C1 segment of cervical spinal cord (tissue), 14 donors: ENCODE measurements at places on chromosomes 2 and 18.

GRCh38 chr18:2910261-2910660, 63.5 kb downstream of the EMILIN2 start:
- DNase-seq = no peak

- DNase-seq = no peak
Observed at GRCh38 chr18:79523206-79523735, 127.5 kb downstream of the NFATC1 start.

DNA sequence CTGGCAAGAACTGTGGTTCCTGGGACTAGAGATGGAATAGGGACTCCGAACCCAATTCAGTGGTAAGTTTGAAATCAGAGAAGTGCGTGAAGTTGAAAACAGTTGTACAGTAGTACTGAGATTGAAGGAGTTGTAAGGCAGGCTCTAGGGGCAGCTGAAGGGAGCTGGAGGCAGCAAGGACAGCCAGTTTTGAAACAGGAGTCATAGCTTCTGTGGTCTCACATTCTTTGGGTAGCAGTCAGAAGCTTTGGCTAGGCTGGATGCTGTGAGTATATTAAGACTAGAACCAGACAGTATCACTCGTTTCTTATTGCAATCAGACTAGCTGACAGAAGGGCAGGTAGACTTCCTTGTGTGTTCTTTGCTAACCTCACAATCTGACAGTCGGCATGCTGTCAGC, 64.5 kb upstream of the ADAM23 start:
- no peak for DNase-seq

DNA sequence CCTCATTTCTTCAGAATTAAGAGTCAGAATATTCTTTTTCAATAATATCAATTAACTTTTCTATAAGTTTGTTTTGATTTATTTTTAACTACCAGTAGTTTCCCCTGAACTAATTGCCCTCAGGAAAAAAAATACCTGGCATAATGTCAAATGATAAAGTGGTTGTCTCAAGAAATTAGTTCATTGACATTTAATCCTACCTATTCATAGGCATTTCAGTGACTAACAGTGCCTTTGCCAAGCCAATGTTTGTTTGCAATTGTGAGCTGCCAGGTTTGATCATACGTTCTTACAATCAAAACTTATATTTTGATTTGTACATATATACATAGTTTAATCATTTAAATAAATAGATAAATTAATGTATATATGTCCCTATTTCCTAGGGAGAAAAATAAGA, 267.3 kb upstream of the MC4R start:
- no peak for DNase-seq

GRCh38 chr2:209472112-209472832, 48.4 kb downstream of the MAP2 start:
- no peak for DNase-seq

- no peak for DNase-seq
Observed at GRCh38 chr2:85504778-85505261, 34.1 kb upstream of the MAT2A start.

DNA sequence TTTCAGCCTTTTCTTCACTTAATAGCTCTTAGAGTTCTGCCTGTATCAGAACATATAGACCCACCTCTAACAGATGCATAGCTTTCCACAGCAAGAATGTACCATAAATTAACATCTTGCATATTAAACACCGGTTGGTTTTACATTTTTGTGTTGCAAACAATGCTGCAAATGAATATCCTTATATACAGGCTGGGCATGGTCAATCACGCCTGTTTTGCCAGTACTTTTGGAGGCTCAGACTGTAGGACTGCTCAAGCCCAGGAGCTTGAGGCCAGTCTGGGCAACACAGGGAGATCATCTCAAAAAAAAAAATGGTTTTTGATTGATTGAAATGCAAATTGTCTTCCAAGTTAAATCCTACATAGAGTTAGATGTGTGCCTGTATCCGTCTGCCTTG, 1.5 kb upstream of the LCT start:
- DNase-seq = no peak

- DNase-seq = no peak
Observed at GRCh38 chr2:215982465-215982875, 30.9 kb downstream of the MREG start.

GRCh38 chr18:37419315-37419714, 146.3 kb downstream of the CELF4 start:
- no peak for DNase-seq

DNA sequence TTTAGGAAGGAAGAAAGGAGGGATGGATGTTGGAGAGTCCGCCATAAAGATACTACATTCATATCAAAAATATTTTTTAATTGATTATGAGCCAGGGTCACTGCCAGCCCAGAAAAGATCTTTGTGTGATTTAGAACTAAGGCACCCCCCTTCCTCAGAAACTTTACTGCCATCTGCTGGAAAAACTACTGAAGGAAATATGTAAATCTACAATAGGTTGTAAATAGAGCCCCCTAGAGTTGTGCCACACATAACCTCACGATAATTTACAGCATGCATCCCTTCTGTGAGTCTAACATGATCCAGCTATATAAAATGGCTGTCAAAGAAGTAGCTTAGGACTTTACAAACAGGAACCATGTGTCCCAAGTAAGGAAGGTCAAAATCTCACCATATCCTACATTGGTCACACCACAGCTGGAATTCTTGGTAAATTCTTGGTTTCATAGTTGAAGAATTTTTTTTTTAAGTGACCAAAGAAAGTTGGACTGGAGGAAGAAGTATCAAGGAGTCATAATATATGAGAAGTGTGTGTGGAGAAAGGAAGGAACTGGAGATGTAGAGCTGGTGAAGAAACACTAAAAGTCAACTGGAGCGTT, 152.5 kb downstream of the CYP26B1 start:
- no peak for DNase-seq

DNA sequence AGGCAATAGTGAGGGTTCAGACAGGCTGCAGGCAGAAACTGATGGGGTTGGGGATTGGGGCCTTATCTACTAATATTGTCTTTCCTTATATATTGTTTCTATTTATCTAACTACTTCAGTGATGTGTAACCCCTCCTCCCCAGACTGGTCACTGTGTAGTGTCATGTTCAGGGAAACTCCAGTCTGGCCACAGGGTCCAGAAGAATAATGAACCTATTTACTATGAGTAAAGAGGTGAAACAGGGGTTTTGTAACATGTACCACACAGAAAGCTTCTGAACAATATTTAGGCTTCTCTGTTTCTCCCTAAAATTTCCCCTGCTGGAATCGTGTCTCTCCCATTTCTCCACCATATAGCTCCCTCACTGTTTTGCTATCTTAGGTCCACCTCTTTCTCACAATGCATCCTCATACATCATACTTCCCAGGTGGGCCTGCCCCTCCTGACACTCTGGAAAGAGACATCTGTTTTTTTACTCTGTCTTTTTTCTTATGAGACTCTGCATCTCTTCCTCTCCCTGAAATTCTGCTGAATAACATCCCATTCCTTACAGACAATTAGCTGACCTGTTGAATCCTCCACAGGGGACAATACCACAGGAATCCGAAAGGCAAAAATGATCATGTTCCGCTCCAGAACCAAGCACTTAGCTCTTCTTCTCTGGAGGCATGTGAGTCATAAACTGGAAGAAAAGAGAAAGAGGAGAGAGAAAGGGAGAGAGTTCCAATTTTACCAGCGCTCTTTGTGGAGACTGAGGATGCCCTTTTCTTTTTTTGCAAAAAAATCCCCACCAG, 154.8 kb downstream of the ZEB2 start:
- no peak for DNase-seq

GRCh38 chr2:28683100-28683706, 68.4 kb upstream of the PPP1CB start:
- no peak for DNase-seq

DNA sequence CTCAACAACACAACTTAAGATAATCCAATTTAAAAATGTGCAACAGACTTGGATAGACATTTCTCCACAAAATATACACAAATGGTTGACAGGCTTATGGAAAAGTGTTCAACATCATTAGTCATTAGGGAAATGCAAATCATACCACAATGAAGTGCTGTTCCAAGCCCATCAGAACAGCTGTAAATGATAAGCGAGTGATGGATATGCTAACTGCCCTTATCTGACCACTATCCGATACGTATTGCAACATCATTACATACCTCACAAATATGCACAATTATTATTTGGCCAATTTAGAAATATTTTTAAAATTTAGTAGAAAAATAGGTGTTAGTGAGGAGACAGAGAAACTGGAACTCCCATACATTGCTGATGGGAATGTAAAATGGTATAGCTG, 62.2 kb downstream of the PPP4R1 start:
- DNase-seq = no peak

GRCh38 chr2:178514664-178515063, 34.4 kb downstream of the PLEKHA3 start:
- DNase-seq = no peak

DNA sequence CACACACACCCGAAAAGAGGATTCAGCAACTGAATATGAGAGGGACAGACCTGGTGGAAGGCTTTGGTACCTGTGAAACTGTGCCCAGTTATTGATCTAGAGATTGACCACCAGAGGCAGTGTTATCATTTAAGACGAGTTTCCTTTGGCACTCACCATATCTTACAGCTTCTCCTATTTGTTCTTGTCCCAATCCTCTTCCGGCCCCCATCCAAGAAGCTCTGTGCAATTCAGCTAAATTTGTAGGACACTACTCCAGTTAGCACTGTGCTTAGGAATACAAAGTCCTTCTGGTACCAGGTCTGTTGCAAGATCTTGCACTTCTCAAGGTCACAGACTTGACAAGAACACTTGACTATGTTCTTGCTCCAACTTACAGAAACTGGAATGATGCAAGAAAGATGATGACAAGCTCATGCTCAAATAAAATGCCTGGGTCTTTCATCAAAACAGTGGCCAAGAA, 177.7 kb downstream of the TMEM247 start:
- DNase-seq = no peak

DNA sequence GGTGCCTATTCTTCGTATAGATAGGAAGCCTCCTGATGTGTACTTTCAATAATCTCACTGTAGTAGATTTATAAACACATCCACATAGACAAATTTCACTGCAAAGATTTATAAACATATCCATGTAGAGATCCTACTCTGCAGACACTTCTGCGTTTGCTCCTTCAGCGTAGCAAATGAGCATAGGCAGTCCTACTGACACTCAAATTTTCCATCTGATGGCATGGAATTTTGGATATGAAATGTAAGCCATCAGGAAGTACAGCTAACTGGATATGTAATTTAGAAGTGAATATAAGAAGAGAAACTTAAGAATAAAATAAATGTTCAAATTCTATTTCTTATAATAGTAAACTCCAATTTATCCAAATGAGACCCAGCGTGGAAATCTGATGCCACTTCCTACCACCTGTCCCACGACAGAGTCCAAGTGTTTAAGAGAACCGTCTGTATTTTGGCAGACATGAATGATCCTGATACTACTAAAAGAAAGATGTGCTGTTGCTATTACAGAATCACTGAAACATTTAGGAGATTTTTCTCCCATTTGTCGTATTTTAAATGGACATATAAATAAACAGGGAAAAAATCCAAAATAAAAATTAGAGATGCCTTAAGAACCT, 86.0 kb downstream of the DTNA start:
- no peak for DNase-seq

GRCh38 chr2:152319822-152320570, 15.0 kb upstream of the FMNL2 start:
- no peak for DNase-seq

DNA sequence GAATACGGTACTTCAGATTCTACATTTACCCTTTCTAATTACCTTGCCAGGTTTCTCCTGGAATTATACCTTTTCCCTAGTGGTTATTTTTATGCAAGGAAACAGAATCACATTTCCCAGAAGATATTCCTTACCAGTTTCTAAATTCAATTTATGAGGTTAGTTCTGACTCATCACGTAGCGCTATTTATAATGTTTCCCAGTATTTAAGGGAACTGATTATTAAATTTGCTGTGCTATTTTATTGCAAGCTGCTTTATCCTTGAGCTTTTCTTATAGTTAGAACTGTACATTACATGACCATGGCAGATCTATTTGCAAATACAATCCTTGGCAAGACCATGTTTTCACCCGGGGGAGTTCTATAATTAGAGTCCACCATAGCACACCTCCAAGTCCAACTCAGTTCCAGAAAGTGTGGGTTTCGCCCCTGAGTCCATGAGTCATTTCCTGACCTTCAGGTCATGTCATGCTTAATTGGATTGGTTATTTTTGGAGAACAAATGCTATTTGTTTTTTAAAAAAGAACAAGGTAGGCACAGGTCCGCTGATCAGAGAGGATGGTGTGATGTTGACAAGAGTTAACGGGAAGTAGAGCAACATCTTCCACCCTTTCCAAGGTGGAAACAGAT, 126.6 kb downstream of the ZNF532 start:
- DNase-seq = no peak
